ENCODE measurements at places on chromosomes 3 and 15.

GRCh38 chr3:102235679-102236078 lies 199.1 kb upstream of the ZPLD1 start:
- DNase-seq = no peak

DNA sequence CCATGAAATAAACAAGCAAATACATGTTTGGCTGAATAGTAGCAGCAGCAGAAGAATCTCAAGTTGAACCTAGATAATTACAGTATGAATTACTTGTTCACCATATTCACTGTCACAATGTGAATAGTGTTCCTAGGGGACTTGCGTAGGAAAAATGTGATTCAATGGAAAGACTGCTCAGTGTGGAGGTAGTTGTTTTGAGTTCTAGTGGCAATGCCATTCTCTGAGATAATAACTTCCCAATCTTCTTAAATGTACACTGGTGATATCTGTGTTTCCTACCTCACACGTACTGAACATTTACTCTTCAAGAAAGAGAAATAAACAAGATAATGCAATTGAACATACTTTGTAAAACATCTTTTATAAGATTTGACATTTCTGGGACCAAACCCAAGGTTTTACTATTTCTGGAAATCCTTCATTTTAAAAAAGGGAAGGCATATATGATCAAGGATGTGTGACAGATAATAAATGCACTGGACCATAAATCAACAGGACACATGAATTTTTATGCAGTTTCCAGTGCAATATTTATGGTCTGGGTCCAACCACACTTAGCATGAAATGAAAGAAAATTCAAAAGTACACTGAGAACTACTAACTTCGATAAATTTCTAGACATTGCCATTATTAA lies 598.3 kb upstream of the ZNF385D start:
- no peak for DNase-seq

DNA sequence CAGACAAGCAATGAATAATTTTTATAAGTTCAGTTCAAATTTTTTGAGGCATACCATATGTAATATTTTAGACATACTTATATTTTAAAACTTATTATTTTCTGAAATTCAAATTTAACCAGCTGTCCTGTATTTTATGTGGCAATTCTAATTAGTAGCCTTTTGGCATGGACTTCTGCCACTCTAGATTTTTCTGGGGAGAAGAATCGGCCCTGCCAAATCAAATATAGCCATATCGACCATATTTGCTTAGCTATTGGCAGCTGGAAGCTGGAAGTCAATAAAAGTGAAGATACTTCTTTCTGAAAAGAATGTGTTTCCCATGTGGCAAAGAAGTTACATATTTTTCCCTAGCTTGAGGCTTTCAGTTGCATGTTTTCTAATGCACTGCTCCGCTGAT lies 9.4 kb upstream of the RBMS3 start:
- DNase-seq = no peak

DNA sequence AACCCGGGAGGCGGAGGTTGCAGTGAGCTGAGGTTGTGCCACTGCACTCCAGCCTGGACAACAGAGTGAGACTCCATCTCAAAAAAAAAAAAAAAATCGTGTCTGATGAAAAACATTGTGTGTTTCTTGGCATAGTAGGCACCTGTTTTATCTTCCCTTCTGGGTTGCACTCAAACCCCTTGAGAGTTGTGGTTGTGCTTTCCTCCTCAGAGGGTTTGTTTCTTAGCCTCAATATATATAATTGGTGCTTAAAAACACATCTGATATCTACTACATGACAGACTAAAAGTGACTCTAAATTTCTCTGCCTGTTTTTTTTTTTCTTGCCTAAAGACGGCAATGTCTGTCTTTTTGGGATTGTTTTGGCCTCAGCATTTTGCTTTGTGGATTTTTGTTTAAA lies 7.6 kb downstream of the NR1D2 start:
- no peak for DNase-seq

GRCh38 chr3:12135029-12135657 lies 23.6 kb downstream of the TIMP4 start:
- DNase-seq = peak; percentile 75
